Stimulated activated CD8-positive, alpha-beta memory T cell treated with anti-CD3 and anti-CD28 coated beads, Interleukin-4, amount 100 ng/mL, for 1 hour (primary cell): ENCODE measurements at places on chromosomes 5 and 9.
A peak's percentile ranks its signal among the peaks of the same experiment; 100 is the strongest.

GRCh38 chr5:10563945-10564837 lies at the start of gene ANKRD33B:
Gene ANKRD33B (plus strand): TSS chr5:10564070. CDS start chr5:10564468, 398 bp downstream.
- peak; percentile 58 for DNase-seq

DNA sequence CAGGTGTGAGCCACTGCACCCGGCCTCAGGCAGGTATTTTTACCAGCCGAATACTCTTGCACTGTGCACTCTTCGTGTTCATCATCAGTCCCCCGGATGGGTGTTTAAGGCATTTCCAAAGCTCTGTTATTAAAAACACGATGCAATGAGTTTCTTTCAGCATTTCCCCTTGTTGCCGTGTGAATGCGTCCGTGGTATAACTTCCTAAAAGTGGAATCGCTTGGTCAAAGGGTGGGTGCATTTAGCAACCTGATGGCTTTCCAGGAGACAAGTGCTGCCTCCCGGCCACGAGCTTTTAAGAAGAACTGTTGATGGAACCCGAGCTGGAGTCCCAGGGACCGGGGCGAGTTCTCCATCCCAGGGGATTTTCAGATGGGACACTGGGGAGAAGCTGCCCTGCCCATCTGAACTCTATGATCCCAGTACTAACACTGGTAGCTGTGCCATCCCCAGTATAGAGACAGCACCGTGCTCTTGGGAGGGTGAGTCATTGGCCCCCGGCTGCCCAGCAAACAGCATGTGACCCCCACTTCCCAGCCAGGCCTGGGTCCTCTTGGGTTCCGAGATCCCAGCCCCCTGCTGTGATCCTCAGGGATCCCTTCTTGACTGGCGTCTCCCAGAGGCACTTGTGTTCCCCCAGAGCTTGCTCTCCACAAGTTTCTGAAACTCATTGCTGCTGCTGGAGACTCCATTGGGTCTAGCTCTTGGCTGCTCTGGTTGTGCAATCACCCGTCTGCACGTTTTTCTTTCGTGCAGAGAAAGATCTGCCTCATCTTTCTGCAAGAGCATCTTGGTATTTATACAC lies 169.5 kb upstream of the IER5L start:
- no peak for DNase-seq

GRCh38 chr5:167968837-167969236 lies 322.6 kb upstream of the WWC1 start:
- no peak for DNase-seq

DNA sequence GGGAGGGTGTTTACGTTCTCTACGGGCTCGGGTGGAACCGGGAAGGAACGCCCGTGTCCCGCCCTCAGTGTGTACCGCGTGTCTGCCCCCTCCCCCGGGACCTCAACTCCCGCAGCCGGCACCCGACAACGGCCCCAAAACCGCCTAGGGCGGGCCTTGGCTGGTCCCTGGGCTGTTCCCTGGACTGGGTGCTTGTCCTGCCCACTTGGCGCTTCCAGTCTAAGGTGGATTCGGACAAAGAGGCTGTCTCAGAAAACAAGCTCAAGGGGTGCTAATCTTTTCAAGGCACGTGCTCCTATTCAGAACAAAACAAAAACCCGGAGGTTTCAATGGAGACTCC lies 379 bp upstream of the CLK4 start:
- no peak for DNase-seq

GRCh38 chr5:68542207-68542606 lies 326.7 kb downstream of the PIK3R1 start:
- DNase-seq, result no peak

DNA sequence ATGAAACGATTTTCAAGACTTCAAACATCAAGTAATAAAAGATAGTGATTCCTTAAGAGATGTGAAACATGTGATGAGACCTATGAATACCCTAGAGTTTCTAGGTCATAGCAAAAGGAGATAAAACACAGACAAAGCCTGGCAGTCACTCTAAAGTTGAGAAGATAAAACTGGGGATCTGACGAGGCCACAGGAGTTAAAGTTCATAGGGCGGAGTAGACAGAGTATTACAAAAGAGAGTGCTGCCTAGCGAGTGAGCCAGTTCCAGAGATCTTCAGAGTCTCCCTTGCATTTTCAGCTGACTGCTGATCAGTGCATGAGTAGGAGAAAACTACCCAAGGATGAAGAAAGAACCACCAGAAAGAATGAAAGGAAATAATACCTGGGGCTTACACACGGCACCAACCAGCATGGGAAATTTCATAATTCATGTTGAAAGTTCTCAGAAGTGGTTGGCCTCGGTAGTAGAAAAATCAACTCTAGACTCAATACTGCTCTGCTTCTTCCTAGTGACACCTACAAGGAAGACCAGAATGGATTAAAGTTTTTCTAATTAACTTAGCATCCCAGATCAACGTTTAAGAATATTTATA lies 30.4 kb downstream of the FBXO4 start:
- DNase-seq, result no peak

DNA sequence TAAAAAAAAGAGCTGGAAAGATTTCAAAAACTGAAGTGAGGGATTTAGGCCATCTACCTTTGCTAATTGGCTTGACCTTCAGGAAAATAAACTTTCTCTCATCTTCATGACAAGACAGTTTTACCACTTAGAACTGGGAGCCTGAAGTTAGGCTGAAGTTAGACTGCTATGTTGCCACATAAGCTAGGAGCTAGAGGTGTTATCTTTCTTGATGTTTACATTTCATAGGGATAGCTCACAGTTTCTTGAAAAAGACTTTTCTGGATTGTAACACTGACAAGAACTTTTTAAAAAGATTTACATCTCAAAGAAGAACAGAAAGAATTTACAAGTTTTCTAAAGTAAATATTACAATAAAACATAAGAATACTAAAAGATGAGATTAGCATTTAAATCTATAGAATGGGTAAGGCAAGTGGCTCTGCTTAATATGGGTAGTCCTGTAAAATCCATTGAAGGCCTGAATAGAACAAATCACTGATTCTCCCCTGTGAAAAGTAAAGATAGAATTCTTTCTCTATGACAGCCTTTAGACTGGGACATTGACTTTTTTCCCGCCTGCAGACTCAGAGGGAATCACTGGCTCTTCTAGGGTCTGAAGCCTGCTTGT lies 1665.4 kb upstream of the CDH9 start:
- no peak for DNase-seq

GRCh38 chr9:133861086-133861485 lies 122.9 kb upstream of the SARDH start:
- no peak for DNase-seq

GRCh38 chr5:38141665-38142064 lies 116.7 kb upstream of the EGFLAM start:
- no peak for DNase-seq
